ENCODE measurements at places on chromosomes 16 and 17.

DNA sequence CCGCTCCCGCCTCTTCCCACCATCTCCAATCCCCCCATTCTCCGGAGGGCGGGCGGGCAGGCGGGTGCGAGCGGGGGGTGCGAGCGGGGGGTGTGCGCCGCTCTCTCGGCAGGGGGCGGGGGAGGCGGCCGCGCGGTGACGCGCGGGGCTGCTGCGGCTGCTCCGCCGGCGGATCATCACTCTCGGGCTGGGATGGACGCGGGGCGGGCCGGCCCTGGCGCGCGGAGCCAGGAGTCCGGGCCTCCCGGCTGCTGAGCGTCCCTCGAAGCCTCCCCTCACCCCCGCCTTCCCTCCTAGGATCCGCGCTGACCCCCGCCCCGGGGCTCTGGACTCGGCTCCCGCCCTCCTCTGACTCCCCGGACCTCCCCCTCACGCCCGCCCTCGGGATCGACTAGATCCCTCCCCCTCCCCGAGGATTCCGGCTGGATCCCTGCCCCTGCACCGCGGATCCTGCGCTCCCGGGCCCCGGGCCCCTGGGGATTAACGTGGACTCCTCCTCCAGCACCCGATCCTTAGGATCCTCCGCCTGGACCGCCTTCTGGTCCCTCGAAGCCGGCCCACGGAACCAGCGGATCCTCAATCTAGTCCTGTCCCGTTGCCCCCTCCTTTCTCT is 946 bp upstream of the TMEM256 start:
- no peak for DNase-seq

GRCh38 chr16:14193316-14193871 is 122.3 kb downstream of the MRTFB start:
- no peak for DNase-seq

- no peak for DNase-seq
These were observed 1.6 kb downstream of the BORCS6 start for GRCh38 chr17:8188263-8188839.

DNA sequence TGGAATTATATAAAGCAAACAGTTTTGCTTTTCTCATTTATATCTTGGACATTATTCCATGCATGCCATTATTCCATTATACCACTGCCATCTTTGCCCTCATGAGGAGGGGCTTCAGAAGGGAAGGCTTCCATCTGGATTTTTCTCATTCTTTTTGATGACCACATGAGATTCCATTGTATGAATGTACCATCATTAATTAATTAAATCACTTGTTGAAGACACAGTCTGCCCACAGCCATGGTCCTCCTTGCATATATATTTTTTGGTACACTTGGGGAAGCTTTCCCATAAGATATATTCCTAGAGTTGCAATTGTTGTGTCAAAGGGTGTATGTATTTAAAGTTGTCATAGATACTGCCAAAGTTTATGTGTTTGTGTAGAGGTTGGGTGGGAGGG is 7.1 kb downstream of the ARL4D start:
- no peak for DNase-seq

- no peak for DNase-seq
These were observed 27.7 kb upstream of the KIFC3 start for GRCh38 chr16:57829969-57830360.

DNA sequence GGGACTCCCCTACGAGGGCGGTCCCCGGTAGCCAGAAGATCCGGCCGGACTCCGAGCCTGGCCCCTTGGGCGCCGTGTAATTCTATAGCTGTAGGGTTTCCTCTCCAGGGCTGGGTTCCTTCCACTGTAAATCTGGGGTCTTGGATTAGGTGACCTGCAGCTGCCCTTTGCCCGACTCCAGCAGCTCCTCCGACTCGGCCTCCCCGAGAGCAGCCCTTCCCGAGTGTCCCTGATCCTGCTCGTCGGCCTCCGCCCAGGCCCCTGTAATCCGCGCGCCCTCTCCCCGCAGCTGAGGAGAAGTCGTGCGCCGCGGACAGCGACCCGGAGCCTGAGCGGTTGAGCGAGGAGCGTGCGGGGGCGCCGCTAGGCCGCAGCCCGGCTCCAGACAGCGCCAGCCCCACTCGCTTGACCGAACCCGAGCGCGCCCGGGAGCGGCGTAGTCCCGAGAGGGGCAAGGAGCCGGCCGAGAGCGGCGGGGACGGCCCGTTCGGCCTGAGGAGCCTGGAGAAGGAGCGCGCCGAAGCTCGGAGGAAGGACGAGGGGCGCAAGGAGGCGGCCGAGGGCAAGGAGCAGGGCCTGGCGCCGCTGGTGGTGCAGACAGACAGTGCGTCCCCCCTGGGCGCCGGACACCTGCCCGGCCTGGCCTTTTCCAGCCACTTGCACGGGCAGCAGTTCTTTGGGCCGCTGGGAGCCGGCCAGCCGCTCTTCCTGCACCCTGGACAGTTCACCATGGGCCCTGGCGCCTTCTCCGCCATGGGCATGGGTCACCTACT is 5.5 kb downstream of the TBX2 start:
- no peak for DNase-seq

DNA sequence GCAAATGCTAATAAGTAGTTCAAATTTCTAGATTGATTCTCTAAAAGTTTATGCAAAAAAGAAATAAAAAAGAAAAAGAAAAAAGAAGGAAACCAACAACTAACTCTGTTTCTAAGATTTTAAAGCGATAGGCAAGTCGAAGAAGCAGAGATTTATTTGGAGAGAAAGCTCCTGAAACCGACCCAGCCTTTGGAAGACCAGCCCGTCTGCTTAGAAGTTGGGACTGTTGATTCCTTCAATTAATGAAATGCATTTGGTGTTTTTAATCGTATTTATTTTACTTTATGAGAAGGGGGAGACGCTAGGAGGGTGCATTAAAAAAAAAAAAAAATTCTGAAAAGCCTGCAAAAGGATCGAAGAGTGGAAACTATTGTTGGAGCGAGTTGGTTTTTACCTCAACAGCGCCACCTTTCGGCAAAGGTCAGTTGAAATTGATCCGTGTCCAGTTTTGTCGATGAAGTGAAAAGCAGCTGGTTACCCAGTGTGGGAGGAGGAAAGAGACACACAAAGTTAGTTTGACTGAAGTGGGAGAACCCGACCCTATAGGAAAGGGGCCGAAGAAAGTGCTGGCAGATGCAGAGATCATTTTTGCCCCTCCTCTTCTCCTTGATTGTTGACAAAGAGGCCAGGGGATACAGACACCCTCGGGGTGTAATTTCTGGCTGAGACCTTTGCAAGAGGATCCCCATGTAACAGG is 1.5 kb upstream of the MAF start:
- DNase-seq = peak; percentile 68
